ENCODE measurements at places on chromosomes 3 and 15.

DNA sequence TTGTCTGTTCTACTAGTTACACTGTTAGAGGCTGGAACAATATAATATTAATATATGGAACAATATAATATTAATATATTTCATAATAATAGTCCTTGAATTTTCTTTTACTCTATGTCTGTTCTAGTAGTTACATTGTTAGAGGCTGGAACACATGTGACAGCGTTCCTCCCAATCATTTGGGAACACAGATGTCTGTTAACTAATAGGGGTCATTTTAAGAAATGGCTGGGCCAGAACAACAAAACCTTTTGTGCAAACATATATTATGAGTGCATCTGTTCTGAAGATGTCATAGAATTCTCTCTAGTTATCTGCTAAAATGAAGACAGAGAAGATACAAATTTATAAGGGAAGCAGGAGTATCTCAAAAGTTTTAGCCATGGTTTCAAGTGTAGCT lies 114.0 kb upstream of the PDZRN3 start:
- no peak for DNase-seq

DNA sequence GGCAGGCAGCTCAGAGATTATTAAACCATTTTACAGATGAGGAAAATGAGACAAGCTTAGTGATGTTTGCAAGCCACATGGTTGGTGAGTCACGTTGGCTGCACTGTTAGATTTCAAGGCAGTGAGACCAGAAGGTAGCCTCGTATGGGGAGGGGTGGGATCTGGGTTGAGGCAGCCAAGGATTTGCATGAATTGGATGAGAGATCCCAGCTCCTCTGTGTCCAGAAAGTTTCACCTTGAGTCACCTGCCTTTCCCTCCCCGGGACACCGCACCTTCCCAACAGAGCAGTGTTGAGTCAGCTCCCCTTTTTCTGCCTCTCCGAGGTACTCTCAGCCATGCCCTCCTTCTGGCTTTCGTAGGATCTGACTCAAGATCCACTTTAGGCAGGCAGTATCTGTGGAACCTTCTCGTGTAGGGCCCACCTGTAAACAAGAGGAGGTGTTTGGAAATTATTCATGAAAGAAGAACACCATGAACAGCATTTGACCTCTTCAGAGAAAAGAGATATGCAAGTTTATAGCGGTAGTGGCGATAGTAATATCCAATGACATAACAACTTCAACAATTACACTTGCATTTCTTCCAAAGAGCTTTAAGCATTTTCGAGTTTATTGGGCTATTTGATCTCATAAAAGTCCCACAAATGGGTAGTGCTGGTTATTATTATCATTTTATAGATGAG lies 46.8 kb upstream of the VPS8 start:
- no peak for DNase-seq

GRCh38 chr3:134306320-134306719 lies 55.7 kb upstream of the RYK start:
- DNase-seq = no peak

DNA sequence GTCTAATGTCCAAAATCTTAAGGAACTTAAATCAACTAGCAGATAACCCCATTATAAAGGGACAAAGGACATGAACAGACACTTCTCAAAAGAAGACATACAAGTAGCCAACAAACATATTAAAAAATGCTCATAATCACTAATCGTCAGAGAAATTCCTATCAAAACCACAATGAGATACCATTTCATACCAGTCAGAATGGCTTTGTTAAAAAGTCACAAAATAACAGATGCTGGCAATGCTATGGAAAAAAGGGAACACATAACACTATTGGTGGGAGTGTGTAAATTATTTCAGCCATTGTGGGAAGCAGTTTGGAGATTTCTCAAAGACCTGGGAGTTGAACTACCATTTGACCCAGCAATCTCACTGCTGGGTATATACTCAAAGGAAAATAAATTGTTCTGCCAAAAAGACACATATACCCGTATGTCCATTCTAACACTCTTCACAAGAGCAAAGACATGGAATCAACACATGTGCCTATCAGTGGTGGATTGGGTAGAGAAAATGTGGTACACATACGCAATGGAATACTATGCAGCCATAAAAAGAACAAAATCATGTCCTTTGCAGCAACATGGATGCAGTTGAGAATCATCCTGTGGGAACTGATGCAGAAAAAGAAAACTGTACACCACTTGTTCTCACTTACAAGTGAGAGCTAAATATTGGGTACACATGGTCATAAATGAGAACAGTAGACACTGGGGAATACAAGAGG lies 78.5 kb downstream of the TCF12 start:
- DNase-seq = no peak

DNA sequence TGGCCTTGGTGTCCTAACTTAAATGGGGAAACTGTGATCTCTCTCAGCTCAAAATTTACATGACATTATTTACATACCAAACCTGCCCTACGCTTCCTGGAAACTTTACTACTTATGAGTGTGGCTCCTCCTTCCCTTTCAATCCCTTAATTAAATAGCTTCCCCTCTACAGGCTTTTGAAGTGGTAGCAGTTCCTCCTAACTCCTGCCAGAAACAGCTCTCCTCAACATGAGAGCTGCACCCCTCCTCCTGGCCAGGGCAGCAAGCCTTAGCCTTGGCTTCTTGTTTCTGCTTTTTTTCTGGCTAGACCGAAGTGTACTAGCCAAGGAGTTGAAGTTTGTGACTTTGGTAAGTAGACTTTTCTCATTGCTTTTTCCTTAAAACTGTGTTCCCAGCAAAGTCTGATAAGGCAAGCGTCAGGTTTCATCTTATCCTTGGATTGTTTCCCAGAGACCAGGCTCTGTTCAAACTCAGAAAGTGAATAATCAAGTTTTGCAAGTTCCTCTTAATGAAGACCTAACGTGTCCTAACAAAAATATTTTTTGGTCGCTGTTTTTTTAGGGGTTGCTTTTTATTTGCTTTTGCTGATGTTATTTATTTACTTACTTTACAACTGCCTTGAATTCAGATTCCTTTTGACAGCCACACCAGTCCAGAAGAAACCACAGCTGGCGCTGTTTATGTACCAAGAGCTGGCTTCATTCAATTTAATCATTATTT lies at the start of gene ACP3:
TSS of gene ACP3 (plus strand) at position 179 of the 720 bp plus-strand sequence. CDS start at position 229, 50 bp downstream.
- DNase-seq = peak; percentile 57

- DNase-seq = no peak
Observed at GRCh38 chr3:142098964-142099363, 50.4 kb downstream of the TFDP2 start.

DNA sequence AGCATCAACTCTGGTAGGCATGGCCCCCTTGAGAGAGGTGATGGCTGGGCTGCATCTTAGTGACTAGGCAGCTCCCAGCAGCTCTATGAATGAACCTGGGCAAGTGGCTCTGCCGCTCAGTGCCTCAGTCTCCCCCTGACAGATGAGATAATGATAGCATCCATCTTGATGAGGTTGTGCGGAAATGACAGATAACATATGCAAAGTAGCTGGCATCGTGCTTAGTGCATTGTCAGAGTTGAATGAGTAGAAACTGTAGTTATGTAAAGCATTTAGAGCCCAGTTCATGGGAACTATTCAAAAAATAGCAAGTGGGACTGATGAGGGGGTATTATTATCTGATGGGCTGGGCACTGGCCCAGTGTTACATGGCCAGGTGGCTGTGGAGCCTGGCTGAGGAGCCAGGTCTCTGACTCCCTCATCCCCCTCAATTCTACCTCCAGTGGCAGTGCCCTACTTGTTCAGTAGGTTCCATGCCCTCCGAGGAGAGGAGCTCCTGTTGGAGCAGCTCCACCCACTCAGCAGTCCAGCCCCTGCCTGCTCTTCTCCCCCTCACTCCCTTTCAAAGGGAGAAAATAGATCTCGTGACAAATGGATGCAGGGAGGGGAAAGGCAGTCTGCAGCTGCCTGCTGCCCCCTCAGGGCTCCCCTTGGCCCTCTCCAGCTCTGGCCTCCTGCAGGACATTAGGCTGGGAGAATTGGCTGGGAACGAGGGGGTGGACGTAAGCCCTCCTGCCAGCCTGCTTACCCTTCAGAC lies 6.6 kb downstream of the PRKCD start:
- DNase-seq = no peak

DNA sequence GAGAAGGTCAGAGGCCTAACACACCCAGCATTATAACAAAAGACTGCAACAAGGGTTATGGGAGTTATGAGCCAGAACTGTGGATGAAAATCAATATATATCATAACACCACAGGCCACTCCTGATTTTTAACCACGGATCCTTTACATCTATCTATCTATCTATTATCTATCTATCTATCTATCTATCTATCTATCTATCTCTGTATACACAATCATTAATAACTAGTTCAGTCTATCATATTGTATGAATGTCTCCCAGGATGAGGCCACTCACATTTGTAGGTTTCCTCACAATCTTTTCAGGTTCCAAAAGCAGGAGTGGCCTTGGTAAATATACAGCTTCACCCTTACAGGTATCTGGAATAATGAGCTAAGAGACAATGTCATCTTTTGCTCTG lies 94.2 kb downstream of the PDCD6IP start:
- no peak for DNase-seq

- no peak for DNase-seq
Observed at GRCh38 chr3:10726787-10727186, 89.2 kb upstream of the SLC6A11 start.
